ENCODE measurements at places on chromosomes 1 and 21. TPM values are rescaled to one million over a fixed set of nuclear protein-coding genes. Genes with fewer than 3 reads are reported as not detected.

GRCh38 chr1:205451759-205452164, 4.1 kb downstream of the BLACAT1 start:
- DNase-seq: no peak

GRCh38 chr1:27297903-27298302, 24.1 kb upstream of the TMEM222 start:
- no peak for DNase-seq

The NKAIN1 gene
- not detected for total RNA-seq

DNA sequence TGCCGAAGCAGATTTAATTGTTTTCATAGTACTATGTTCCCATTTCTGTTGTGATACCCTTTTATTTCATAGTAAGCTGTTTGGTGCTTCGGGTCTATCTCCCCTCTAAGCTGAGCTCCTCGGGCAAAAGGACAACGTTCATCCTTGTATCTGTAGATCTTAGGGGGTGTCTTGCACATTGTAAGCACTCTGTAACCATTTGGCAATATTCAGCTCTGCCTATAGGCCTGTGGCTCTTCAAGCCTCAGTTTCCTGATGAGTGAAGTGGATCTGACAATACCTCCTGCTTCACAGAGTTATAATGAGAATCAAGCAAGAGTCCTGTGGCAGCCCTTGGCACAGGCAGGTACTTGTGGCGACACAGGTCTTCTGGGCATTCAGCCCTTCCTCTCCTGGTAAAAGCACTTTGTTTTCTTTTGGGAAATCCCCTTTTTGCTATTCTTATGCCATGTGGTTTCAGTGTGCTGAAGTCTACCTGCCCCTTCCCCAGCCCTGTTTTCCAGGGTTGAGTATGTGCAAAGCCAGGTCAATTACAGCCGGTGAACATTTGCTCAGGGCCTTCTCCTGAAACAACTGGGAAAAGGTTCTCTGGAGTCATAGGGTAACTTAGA, 8.5 kb upstream of the EXO1 start:
- DNase-seq: no peak

GRCh38 chr1:170664828-170665612, 1.1 kb downstream of the PRRX1 start:
- peak; percentile 66 for DNase-seq

GRCh38 chr1:53811414-53811851, 26.7 kb downstream of the NDC1 start:
- DNase-seq: no peak
